Activated naive CD8-positive, alpha-beta T cell treated with anti-CD3 and anti-CD28 coated beads for 36 hours (primary cell): ENCODE measurements at places on chromosomes 5 and 9. TPM values are rescaled to one million over a fixed set of nuclear protein-coding genes. Genes with fewer than 3 reads are reported as not detected.

DNA sequence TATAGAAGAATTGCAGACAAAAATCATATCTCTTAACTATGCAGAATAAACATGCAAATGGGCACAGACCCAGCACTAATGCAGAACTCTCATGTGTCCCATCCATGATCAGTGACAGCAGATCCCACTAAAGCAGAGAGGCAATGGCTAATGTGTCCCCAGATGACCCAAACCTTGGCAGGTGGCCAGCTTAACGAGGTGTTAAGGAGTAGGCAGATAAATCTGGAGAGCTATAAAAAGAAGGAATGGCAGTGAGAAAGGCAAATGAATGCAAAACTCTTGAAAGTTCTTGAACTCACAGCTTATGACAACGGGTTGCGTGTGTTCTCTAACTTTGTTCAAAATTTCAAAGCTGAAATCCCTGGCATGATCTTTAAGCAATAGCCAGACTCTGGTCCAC is 265.4 kb downstream of the RASEF start:
- H3K4me1 ChIP-seq, result no peaks in the 10 kb centered on the region
- no peak for DNase-seq
- no peaks in the 10 kb centered on the region for H3K27me3 ChIP-seq
- H3K27ac ChIP-seq, result no peak overlapping the region
- H3K36me3 ChIP-seq, result no peaks in the 10 kb centered on the region

DNA sequence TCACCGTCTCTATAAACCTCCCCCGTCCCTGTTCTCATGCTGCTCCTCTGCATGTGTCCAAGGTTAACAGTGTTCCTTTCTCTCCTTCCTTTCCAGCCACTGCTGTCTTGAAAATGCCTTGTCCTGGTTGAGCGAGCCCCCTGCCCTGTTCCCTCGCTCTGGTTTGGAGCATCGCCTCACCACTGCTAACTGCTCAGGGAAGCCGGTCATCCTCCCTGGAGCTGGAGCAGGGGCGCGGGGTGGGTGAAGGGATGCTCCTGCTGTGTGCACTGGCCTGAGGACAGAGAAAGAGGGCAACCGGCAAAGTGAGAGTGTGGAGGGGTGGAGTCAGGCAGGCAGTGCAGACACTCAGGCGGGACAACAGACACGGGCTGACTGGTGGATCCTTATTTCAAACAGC is 19.4 kb downstream of the UBE2QL1 start:
- H3K4me3 ChIP-seq, result no peak overlapping the region
- no peak overlapping the region for H3K27ac ChIP-seq

DNA sequence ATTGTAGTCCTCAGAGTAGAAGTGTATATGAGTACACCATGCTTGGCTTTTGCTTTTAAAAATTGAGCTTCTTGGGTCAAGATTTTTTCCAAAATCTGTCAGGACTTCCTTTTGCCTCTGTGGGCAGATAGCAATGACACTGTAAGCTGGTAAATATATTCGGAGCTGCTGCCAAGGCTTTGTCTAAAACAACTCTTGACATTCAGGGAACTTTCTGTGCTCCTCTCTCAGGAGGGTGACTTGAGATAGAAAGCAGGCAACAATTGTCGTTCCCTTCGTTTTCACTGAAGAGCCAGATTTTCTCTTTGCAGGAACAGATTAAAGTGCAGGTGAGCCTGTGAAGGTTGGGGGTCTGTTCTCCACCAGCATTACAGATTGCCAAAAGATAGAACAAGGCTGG is 230.5 kb downstream of the MAST4 start:
- no peak overlapping the region for H3K27ac ChIP-seq
- H3K27me3 ChIP-seq, result peaks cover 39% of the 10 kb centered on the region
- no peak overlapping the region for H3K4me3 ChIP-seq
- DNase-seq, result no peak

GRCh38 chr5:43687275-43687674 is 84.3 kb downstream of the NNT start:
- H3K27me3 ChIP-seq, result no peaks in the 10 kb centered on the region
- peaks cover 47% of the 10 kb centered on the region for H3K36me3 ChIP-seq
- peaks cover 13% of the 10 kb centered on the region for H3K4me1 ChIP-seq
- no peak for DNase-seq

GRCh38 chr9:134458207-134459108 is 132.2 kb downstream of the RXRA start:
- no peaks in the 10 kb centered on the region for H3K27me3 ChIP-seq
- DNase-seq, result no peak
- H3K4me3 ChIP-seq, result no peak overlapping the region
- no peaks in the 10 kb centered on the region for H3K36me3 ChIP-seq
- H3K27ac ChIP-seq, result no peak overlapping the region

- DNase-seq, result no peak
- no peaks in the 10 kb centered on the region for H3K36me3 ChIP-seq
- peaks cover 4% of the 10 kb centered on the region for H3K27me3 ChIP-seq
- H3K4me1 ChIP-seq, result no peaks in the 10 kb centered on the region
- no peak overlapping the region for H3K4me3 ChIP-seq
Measured at GRCh38 chr5:168023191-168023590, 268.3 kb upstream of the WWC1 start.

DNA sequence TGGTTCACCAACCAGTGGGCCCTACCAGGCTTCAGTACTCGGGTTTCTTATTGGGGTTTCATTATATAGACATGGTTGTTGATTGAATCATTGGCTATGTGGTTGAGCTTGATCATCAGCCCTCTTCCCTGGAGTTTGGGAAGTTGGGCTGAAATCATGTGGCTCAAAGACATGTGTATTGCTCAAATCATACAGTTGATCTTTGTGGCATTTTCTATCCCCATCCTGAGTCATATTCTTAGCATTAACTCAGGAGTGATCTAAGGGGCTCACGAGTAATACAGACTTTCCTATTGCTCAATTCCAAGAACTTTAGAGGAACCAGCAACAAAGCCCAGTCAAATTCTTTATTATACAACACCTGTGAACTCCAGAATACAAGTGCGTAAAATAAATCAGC is 66.2 kb downstream of the SMC5 start:
- no peak overlapping the region for H3K27ac ChIP-seq
- peaks cover 4% of the 10 kb centered on the region for H3K4me1 ChIP-seq
- no peaks in the 10 kb centered on the region for H3K27me3 ChIP-seq
- peaks cover 69% of the 10 kb centered on the region for H3K36me3 ChIP-seq
- DNase-seq, result no peak

DNA sequence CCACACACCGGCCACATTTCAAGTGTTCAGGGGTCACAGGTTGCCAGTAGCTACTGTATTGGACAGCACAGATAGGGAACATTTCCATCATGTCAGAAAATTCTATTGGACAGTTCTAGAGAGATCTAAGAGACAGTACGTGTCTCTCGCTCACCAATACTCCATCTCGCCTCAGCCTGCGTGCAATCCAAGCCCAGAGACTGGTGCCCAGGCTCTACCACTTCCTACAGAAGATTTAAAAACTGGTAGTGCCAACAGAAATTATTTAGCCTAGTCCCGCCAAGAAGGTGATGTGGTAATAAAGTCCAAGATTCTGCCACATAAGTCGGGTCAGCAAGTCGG is 390 bp upstream of the SNX2 start:
- no peaks in the 10 kb centered on the region for H3K36me3 ChIP-seq
- H3K4me3 ChIP-seq, result peak overlapping the region; percentile 92
- DNase-seq, result no peak
- peaks cover 3% of the 10 kb centered on the region for H3K27me3 ChIP-seq
- H3K4me1 ChIP-seq, result peaks cover 25% of the 10 kb centered on the region

- peaks cover 42% of the 10 kb centered on the region for H3K36me3 ChIP-seq
- H3K27ac ChIP-seq, result no peak overlapping the region
- H3K4me3 ChIP-seq, result no peak overlapping the region
- no peak for DNase-seq
Measured at GRCh38 chr5:116272281-116272941, 187.6 kb downstream of the COMMD10 start.

GRCh38 chr5:4252385-4252784 is 656.8 kb downstream of the IRX1 start:
- DNase-seq, result no peak
- no peak overlapping the region for H3K4me3 ChIP-seq
- H3K36me3 ChIP-seq, result no peaks in the 10 kb centered on the region
- no peak overlapping the region for H3K27ac ChIP-seq
- H3K4me1 ChIP-seq, result no peaks in the 10 kb centered on the region
- no peaks in the 10 kb centered on the region for H3K27me3 ChIP-seq

- no peak overlapping the region for H3K4me3 ChIP-seq
- H3K27ac ChIP-seq, result no peak overlapping the region
- DNase-seq, result no peak
- no peaks in the 10 kb centered on the region for H3K4me1 ChIP-seq
- no peaks in the 10 kb centered on the region for H3K36me3 ChIP-seq
Measured at GRCh38 chr5:57635146-57635777, 152.7 kb upstream of the ACTBL2 start.

DNA sequence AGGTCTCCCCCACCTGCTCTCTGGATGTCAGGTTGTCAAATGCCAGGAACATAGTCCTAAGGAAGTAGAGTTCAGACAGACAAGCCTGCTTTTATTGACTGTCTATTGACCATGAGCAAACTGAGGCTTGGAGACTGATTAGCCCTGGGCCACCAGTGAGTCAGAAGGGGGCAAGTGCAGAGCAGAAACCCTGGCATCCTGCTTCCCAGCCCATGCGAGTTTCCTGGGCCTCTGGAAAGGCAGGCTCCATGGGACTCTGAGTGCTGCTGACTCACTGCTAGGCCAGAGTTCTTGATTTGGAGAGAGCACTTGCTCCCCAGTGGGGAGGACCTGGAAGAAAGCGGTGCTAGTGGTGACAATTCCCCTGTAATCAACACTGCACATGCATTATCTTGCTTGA is 2.8 kb upstream of the HBEGF start:
- peaks cover 23% of the 10 kb centered on the region for H3K4me1 ChIP-seq
- H3K36me3 ChIP-seq, result no peaks in the 10 kb centered on the region
- H3K4me3 ChIP-seq, result no peak overlapping the region
- H3K27me3 ChIP-seq, result peaks cover 43% of the 10 kb centered on the region
- H3K27ac ChIP-seq, result no peak overlapping the region

GRCh38 chr9:109411798-109412352 is 86.2 kb downstream of the PTPN3 start:
- H3K27me3 ChIP-seq, result peaks cover 26% of the 10 kb centered on the region
- H3K4me3 ChIP-seq, result no peak overlapping the region
- peak overlapping the region; percentile 84 for H3K27ac ChIP-seq
- DNase-seq, result peak; percentile 33
- H3K36me3 ChIP-seq, result no peaks in the 10 kb centered on the region

DNA sequence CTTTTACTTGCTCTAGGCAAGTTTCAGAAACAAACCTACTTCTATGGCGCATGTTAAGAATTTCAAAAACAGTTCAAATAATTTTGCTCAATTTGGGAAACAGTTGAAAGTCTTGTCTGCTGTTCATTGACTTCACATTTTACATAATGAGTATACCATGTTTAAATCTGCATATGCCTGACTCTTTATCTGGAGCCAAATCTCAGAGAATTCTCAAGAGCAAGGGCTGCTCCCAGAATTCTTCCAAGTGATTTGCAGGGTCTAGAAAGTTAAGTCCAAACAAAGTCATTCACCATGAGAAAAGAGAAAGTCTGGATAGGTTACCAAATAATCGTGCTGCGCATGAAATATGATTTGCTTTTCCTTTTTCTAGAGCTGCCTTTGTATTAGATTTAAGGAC is 160.2 kb downstream of the CHSY3 start:
- no peaks in the 10 kb centered on the region for H3K36me3 ChIP-seq
- H3K27ac ChIP-seq, result no peak overlapping the region

- peaks cover 48% of the 10 kb centered on the region for H3K36me3 ChIP-seq
Measured at GRCh38 chr9:129932303-129933151, 97.3 kb downstream of the USP20 start.

- H3K4me3 ChIP-seq, result no peak overlapping the region
- H3K27me3 ChIP-seq, result peaks cover 23% of the 10 kb centered on the region
- no peak for DNase-seq
- H3K4me1 ChIP-seq, result no peaks in the 10 kb centered on the region
Measured at GRCh38 chr9:90459321-90459720, 183.3 kb downstream of the DIRAS2 start.

- no peaks in the 10 kb centered on the region for H3K36me3 ChIP-seq
- H3K27ac ChIP-seq, result no peak overlapping the region
- H3K4me3 ChIP-seq, result no peak overlapping the region
- no peaks in the 10 kb centered on the region for H3K27me3 ChIP-seq
- no peak for DNase-seq
Measured at GRCh38 chr9:134205672-134206310, 41.4 kb upstream of the RNU6ATAC start.

DNA sequence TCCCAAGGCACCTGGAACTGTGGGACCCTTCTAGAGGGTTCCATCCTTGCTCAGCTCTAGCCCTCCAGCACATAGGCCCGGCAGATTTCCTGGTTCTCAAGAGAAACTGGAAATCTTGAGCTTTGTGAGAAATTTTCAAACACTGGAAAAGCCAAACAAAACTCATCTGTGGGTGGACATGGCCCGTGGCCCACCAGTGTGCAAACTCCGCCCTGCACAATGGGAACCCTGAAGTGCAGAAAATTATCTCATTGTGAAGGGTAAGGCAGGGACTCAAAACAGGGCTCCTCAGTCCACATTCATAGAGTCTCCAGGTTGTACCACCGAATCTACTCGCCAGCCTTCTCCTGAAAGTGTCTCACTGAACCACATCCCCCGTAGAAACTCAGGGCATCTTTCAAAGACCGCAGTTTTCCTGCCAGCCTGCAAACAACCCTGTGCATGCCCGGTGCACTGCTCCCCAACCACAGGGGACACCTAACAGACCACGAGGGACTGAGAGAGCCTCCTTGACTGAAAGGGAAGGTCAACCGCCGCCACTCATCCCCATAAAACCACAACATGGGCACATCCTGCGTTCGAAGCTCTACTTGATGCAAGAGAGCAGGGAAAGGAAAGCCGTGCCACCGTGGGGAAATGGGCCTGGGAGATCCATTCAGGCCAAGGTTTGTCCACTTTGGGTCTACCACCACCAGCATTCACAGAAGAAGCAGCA is 18.1 kb downstream of the ADAMTS2 start:
- H3K27ac ChIP-seq, result no peak overlapping the region
- no peaks in the 10 kb centered on the region for H3K36me3 ChIP-seq
- no peaks in the 10 kb centered on the region for H3K4me1 ChIP-seq
- peaks cover 30% of the 10 kb centered on the region for H3K27me3 ChIP-seq
- DNase-seq, result no peak

GRCh38 chr5:159571501-159572244 is 241.4 kb upstream of the IL12B start:
- DNase-seq, result no peak
- no peaks in the 10 kb centered on the region for H3K36me3 ChIP-seq
- H3K27me3 ChIP-seq, result peaks cover 8% of the 10 kb centered on the region

GRCh38 chr9:77750284-77750683 is 102.2 kb upstream of the GNA14 start:
- no peak overlapping the region for H3K27ac ChIP-seq
- H3K36me3 ChIP-seq, result peaks cover 14% of the 10 kb centered on the region
- H3K27me3 ChIP-seq, result no peaks in the 10 kb centered on the region
- no peak for DNase-seq
- no peak overlapping the region for H3K4me3 ChIP-seq

AFAP1L1 gene
- 0.94 TPM for total RNA-seq

FUBP3 gene
- 50.8 TPM for total RNA-seq

MARCOL gene
- total RNA-seq, result not detected

DPYSL3 gene
- 0.41 TPM for total RNA-seq

PCDHB11 gene
- not detected for total RNA-seq

SPACA9 gene
- total RNA-seq, result 1.9 TPM

RALGPS1 gene
- 1.1 TPM for total RNA-seq

SELENOP gene
- not detected for total RNA-seq

KLF4 gene
- total RNA-seq, result 0.50 TPM
